ENCODE measurements at places on chromosomes 1 and 21.

DNA sequence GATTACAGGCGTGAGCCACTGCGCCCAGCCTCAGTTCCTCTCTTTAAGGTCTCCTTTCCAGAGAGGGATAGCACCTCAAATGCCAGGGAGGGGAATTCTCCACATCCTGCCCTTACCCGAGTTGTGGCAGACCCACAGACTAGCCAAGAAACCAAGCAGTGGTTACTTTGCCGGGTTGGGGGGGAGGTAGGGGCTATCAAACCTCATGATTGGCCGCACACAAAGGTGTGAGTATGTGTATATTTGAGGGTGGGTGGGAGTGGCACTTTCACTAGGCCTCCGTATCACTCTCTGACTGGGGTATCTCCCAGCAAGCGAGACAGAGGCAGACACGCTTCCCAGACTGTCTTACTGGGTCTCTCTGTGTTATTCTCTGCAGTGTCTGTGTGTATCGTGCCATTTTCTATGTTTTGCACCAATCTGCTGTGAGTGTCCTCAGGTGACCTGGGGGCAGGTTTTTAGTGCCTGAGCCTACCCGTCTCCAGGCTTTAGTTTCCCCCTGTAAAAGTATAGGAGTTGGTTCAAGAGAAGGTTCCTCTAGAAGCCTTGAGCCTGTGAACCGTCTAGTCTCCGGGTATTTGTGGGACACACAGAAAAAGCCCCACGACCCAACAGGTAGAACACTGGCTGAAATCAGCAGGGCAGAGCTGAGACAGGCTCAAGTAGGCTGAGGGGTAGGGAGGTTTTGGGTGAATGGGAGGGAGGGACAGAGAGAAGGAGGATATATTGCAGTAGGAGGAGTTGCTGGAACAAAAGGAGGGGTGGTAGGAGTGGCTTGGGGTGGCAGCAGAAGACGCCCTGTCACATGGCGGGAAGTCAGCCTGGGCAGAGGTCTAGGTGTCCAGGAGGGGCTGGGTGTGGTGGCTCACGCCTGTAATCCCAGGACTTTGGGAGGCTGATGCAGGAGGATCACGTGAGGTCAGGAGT is 10.3 kb downstream of the LMNA start:
- DNase-seq, result peak; percentile 59

GRCh38 chr21:15706696-15707095 is 23.1 kb upstream of the USP25 start:
- DNase-seq, result no peak

DNA sequence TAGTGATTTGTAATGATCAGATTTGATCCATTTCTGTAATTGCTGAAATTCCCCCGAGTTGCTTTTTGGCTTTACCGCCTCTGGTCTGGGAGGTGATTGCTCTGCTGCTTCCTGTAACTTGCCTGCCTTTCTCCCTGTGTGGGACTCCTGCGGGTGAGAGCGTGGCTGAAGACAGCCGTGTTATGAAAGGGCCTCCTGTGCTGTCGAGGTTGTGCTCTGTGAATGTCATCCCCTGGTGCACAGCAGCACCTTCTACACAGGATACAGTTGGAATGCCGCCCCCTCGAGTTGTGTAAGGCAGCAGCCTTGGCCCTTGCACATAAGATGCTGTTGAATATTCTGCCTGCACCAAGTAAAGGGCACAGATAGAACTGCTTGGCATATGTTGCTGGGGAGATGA is 5.9 kb downstream of the SOD1 start:
- no peak for DNase-seq

GRCh38 chr1:212712451-212713303 is 13.0 kb upstream of the BATF3 start:
- no peak for DNase-seq

DNA sequence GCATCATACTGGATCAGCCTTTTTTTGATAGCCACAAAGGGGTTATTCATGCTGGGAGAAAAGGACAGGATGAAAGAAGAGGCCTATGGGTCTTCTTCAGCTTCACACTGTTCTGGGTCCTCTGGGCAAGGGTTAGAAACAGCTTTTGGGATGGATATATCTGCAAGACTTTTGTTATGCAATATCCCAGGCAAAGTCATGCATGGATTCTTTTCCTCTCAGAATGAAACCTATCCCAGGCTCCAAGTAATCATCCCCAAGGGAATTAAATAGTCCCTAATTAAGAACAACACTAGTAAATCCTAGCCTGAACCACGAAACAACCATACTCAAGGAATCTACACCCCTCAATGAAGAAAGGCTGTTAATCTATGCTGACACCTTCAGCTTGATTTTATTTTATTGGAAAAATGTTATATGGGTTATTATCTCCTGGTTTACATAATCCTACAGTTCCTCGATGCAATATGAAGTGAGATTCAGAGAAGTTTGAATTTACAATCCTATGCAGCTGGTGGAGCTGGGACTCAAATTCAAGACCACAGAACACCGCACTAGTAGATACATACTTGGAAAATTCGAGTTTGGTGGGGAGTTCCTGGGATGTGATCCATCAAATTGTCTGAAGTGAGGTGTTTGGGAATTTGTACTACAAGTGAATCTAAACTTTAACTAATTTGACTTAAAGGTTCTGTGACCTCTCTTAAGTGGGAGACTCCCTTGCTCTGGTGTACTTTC is 338.6 kb downstream of the TBX15 start:
- no peak for DNase-seq

DNA sequence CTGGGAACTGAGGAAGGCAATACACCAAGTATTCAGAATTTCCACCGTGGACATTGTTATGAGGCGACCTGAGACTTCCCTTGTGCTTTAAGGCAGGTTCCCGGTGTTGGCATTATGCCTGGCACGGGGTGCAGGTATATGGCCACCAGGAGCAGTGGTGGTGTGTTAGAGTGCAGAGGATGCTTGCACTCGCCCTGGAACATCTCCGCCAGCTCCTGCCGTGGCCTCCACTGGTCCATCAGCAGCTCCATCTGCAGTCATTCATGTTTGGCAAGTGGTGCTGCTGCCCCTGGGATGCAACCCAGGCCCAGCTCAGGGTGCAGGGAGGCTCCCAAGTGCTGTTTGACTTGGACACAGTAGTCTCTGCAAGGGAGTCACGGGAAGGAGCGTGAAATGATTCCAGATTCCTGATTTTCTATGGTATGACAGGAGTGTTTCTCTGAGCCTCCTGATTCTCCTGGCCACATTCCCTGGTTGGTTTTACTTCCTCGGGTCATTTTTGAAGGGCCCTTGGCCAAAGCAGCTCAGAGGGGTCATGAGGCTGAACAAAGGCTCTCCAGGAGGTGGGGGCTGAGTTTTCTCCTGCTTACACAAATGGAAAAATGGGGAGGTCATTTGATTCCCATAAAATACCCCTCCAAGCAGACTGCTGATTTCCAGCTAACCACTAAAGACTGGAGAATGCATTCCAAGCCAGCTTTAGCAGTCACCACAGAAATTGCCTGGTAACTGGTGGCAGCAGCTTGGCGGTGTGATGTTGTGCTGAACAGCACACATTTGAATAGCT is 60.4 kb upstream of the PSEN2 start:
- no peak for DNase-seq

- no peak for DNase-seq
Measured at GRCh38 chr1:118504867-118505266, 319.8 kb upstream of the SPAG17 start.

DNA sequence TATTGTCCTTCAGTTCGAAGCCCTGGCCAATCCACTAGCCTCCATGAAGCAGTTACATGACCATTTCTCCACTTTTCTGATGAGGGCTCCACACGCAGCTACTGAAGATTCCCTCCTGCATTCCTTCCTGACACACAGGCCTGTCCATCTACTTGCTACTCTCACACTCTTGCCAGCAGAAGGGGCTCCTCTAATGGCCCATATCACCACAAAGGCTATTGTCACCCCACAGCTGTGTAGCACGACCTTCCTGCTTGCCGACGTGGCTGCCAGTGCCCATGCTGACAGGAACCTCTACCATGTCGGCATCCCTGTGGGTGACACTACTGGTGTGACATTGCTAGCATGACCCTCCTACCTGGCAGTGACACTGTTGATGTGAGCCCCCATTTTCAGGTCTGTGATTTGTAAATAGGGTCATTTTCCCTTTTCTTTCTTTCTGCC is 1528.6 kb upstream of the TPTE start:
- DNase-seq, result no peak

DNA sequence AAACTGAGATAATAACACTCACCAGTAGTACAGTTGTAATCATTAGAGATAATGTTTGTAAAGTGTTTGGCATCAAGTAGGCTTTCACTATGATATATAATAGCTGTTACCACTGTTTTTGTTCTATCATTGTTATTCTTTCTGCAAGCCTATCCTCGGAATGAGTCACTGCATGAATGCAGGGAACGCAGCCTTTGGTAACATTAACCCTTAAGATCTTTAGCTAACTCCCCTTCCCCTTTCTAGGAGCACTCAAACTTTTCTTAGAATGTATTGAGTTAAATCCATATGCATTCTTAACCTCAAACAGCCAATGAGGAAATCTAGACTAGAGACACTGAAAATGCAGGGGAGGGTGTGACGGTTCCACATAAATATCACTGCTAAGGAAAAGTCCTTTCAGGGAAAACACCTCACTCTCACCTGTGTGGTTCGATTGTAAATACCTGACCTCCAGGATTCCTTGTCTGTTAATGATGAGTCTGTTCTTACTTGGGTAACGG is 467.3 kb downstream of the SETD4 start:
- DNase-seq, result no peak

DNA sequence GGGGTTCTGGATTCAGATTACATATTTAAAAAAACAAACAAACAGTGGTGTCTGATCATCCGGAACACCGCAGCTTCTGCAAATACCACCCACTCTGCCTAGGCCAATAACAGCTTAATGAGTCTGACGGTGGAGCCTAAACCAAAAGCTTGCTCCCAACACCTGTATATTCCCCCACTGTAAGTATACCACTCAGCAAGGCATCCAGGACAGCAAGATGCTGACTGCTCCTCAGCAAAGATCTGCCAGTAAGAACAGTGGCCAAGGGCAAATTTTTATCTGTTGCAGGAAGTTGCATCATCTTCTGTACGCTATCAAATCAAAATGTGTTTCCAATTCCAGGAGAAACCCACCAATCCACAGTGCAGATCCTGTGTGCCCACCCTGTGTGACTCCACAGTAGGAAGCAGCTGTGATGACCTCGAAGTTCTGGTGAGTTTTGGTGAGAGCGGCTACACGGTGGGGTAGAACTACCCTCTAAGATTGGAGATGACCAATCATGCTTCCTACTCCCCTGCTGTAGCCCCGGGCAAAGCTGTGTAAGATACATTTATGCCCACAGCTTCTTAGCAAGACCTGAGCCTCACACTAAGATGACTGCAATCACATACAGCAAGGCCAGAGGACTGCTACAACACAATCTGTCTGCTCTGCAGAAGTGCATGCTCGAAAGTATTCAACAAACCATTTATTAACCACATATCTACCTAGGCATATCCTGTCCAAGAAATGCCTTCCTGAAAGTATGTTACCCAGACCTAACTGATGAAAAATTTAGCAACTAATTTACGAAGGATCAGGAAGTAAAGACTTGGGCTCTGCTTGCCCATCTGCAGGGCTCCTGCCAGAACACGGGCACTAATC is 30.5 kb downstream of the SIPA1L2 start:
- DNase-seq, result no peak

DNA sequence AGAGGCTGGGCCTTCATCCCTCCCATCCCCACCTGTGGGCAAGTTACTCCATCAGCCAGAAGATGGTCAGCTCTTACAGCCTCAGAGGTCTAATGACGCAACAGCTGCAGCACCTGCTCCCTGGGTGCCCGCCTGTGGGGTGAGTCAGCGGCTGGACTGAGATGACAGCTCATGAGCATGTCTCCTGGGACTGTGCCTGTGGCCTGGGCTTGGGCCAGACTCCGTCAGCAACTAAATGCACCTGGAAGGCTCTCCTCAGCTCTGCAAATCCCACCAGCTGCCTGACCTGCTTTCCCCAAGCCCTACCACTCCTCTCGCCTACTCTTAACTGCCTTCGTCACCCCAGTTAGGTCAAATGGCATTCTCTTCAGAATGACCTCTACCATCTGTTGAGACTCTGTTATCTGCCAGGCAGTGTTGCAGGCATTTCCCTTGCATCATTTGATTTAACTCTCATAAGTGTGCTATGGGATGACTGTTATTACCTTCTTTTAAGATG is 47.7 kb downstream of the ETS2 start:
- DNase-seq, result no peak

DNA sequence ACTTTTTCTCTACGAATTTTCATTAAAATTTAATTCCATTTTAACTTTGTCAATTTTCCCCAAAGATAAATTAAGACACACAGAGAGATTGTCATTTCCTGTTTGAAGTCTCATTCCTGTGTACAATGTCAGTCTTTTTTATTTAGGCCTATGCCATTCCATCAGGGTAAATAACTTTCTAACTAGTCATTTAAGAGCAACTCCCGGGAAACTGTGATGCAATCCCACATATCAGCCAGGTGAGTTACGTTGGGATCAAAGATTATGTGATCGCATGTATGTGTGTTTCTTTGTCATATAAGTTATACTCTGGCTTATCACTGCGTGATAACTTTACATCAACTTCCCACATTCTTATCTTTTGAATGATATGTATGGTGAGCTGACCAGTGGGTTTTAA is 86.1 kb upstream of the S1PR1 start:
- DNase-seq, result no peak

DNA sequence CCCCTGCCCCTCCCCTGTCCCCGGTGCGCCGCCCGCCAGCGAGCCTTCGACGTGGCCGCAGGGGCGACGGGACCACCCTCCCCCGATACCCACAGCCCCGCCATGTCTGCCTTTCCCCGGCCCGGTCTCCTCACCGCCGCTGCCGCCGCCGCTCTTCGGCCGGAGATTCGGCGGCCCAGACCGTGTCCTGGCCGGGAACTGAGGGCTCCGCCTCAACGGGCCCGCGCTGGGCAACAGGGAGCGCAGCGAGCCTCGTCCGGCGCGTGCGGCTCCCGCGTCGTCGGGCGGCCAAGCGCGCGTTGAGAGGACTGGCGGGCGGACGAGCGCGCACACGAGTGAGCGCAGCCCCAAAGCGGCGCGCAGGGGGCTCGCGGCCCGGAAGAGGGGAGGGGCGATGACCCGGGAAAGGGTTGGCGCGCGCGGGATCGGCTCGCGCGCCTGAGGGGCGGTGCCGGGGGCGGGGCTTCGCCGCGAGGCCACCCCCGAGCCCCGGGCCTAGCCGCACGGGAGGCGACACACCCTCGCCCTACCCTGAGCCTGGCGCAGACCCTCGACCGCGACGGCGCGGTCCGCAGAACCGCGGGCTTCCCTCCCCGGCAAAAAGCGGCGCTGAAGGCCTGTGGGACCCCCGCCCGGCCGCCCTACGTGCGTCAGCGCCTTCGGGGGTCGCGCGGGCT is at the start of gene BTG3:
Gene BTG3, minus strand, starts transcription at position 337 of the 677 bp plus-strand sequence. CDS start 3,757 bp downstream, outside the sequence.
- DNase-seq, result no peak

- no peak for DNase-seq
Measured at GRCh38 chr1:68180441-68181164, 51.7 kb downstream of the WLS start.

GRCh38 chr1:198669023-198669698 is 30.3 kb downstream of the PTPRC start:
- DNase-seq, result no peak

DNA sequence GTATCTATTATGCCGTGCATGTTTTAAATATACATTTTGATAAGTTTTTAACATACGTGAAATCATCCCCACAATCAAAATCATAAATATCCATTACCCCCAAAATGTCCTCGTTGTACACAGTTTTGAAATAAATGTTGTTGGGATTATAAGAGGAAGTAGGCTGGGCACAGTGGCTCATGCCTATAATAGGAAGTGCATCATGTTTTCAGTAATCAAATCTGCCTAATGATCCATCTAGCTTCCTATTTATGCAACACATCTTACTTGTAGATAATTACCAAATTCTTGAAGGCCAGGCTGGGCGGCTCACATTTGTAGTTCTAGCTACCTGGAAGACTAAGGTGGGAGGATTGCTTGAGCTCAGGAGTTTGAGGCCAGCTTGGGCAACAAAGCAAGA is 15.0 kb upstream of the IFNGR2 start:
- DNase-seq, result no peak

- no peak for DNase-seq
Measured at GRCh38 chr1:116587501-116588227, 16.8 kb upstream of the CD58 start.
